ENCODE measurements at places on chromosomes 13 and 19.

DNA sequence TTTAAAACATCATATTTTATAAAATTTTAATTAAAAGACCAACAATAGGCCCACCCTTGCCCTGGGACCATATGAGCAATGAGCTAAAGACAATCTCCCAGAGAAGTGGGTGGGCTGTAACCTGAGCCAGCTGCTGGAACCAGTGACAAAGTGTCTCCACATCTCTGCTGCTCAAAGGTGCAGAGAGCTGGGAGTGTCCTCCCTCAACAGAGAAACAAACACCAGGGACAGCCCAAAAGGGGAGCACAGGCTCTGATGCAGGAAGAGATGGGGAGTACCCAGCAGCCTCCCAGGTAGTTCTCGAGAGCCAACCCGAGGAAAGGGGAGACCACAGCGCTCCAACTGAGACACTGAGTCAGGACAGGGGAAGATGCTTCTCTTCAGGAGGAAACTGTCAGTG, 39.1 kb downstream of the DOCK9 start:
- DNase-seq = no peak

- DNase-seq = no peak
These were observed 61.2 kb downstream of the WASF3 start for GRCh38 chr13:26618726-26619125.

DNA sequence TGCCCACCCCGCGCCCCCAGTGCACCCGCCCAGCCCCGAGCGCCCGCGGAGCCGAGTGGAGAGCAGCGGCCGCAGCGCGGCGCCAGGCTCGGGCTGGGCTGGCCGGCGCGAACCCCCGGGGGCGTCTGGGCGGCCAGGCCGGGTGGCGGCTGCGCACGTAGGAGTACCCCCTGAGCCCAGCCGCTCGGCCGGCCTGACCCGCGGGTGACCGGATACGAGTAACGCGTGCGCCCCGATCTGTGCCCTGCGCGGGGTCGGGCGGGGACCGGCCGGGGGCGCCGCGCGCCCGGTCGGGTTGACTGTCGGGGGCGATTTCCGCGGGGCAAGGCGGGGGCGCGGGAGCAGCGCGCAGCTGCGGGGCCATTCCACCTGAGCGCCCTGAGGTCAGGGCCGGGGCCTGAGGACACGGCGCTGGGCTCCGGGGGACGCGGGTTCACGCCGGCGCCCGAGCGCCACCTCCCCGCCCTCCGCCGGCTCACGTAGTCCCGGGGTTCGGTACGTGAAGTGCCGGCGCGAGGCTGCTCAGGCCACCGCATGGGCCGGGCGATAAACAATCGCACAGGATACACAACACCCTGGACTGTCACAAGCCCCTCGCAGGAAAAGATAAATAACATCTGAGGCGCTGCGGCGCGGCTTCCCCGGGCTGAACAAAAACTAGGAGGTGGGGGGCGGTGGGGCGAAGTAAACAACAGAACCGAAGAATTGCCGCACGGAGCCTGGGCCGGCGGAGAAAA, 37.6 kb upstream of the FLT1 start:
- DNase-seq = no peak

- peak; percentile 43 for DNase-seq
These were observed 74.9 kb upstream of the WASF3 start for GRCh38 chr13:26482451-26483197.

DNA sequence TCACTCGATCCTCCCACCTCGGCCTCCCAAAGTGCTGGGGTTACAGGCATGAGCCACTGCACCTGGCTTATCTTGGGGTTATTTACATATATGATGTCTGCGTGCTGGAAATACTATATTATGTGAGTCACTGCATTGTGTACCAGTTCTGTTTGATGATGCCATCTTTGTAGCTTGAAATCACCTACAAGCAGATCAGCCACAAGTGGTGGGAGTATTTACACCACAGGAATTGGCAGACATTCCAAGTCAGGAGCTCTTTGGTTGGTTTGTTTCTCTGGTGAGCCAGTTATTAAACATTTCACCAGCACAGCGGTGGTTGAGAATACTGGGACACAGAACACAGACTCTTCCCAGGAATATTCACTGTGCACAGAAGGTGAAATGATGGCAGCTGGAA, 4.5 kb upstream of the TIMM44 start:
- no peak for DNase-seq

- DNase-seq = no peak
These were observed 255.4 kb downstream of the COG6 start for GRCh38 chr13:39910833-39911232.

DNA sequence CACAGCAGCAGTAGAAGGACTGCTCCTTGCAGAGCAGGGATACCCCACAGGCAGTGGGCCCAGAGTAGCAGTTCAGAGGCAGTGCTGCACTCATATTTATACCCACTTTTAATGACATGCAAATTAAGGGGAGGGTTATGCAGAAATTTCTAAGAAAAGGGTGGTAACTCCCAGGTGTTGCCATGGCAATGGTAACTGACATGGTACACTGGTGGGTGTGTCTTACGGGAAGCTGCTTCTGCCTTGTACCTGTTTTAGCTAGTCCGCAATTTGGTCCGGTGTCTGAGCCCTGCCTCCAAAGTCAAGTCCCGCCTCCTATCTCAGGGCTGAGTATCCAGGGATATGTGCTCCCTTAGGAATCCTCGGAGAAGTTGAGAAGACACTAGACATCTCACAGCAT, 79.2 kb upstream of the UQCRFS1 start:
- no peak for DNase-seq

GRCh38 chr13:31998131-31998530, 33.4 kb upstream of the FRY start:
- no peak for DNase-seq

- DNase-seq = no peak
These were observed 330.2 kb downstream of the TEX29 start for GRCh38 chr13:111650626-111651025.

All from activated CD4-positive, CD25-positive, alpha-beta regulatory T cell (primary cell).